Gastroesophageal sphincter (tissue), 4 donors: ENCODE measurements at places on chromosomes 5 and 9.

- no peak for ATAC-seq
Observed at GRCh38 chr5:373710-374602, 52.4 kb downstream of the AHRR start.

GRCh38 chr9:19920401-19920800, 131.6 kb upstream of the SLC24A2 start:
- ATAC-seq: no peak

DNA sequence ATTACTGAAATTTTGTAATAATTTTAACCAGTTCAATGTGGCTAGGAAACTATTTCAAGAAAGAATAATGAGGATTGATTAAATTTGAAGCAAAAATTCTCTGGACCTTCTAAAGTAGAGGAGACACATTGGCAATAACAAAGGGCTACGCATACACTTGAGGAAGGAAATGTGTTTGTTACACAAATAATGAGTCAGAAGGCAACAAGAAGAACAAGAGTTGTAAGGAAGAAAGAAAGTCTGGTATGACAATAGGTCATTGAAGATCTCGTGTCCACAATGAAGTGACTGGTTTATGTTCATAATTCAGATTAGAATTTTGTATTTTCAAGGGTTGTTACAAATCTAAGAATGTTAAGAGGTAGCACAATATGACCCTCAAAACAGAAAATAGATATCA, 25.8 kb downstream of the ST8SIA4 start:
- ATAC-seq: no peak

- ATAC-seq: no peak
Observed at GRCh38 chr9:720239-720881, 121.1 kb upstream of the DMRT1 start.

DNA sequence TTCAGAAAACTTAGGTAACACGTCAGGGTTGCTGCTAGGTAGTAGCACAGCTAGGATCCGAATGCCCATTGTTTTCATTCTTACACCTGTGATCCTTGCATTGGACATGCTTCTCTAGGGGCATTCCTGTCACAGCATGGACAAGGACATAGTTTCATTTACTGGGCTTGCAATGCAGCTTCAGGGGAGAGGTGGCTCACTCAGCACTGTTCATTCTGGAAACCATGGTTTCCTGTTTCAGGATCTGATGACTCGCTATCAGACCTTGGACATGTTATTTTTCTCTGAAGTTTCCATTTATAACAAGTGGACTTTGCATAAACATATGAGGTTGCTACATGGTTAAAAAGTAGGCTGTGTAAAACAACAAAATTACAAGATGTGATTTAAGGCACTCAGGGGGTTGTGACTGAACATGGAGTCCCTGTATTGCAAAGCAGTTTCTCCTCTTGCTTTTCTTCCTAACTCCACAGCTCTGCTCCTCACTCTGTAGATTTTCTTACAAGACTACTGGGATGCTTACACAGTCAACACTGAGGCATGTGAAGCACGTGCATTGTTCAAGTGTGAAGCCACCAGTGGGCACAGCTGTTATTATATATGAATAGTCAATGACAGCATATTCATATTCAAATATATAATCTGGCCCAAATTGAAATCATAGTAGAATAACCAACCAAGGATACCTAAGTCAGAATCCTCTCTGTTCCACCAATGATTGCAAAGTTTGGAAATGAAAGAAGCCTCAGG, 66.1 kb upstream of the STK32A start:
- ATAC-seq: no peak

DNA sequence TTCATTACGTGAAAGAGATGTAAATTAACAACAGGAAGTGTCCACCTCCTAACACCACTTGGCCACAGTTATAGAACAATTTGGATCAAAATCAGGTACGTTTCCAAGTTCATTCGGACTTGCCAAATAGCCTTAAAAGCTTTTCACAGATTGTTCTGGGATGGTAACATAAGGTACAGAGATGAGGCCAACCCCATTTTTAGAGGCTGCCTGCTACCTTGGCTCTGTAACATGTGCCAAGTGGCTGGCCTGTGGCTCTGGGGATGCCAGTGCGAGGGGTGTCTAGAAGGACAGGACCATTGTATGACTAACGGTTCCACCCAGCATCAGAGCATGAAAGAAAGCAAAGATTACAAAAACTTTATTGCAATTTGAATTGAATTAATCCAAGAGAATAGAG, 91.0 kb downstream of the LHFPL2 start:
- ATAC-seq: no peak

DNA sequence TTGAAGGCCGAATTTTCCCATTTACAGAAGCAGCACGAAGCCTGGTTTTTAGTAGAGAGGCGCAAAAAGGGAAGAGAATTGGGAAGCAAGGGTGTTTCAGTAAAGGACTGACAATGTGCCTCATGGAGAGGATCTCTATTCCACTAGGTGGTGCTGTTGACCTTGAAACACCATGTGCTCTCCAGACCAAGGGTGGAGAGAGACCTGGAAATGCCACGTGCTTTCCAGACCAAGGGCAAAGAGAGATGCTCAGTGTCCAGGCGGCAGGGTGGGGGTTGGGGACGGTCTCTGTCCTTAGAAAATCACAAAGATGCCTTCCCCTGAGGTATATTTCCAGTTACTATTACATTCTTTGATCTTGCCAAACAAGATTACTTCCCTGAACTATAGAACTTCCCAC, 425.3 kb downstream of the CSNK1G3 start:
- no peak for ATAC-seq

DNA sequence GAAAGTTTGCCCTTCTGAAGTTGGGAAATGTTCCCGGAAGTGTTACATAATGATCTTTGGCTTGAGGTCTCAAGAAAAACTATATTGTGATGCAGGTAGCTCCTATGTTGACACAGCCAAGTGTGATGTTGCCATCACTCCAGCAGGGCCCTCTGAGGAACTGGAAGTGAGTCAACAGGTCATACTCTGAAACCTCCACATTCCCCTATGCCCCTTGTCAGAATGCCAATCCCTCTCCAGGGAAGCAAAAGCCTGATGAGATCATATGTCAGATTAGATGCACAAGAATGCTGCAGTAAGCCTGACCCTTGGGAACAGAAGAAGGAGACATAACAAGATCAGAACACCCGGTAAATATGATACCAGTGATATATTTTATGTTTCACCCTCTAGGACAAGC, 66.8 kb upstream of the ITGA2 start:
- peak; percentile 55 for ATAC-seq

DNA sequence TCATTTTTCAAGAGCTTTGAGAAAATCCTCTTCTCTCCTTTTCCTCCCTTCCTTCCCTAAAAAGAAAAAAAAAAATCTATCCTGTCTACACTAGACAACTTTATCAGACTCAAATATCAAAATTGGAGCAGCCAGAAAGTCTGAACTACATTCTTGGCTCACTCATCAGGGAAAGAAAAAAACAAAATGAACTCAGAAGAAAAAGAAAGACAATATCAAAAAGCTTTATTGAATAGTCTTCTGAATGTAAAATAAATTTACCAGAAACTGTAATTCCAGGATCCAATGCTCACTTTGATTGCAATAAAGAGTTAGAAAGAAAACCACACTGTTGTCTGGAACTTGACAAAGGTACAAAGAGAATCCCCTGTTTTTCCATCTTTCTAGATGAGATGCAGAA, 507.2 kb upstream of the MPDZ start:
- ATAC-seq: no peak

DNA sequence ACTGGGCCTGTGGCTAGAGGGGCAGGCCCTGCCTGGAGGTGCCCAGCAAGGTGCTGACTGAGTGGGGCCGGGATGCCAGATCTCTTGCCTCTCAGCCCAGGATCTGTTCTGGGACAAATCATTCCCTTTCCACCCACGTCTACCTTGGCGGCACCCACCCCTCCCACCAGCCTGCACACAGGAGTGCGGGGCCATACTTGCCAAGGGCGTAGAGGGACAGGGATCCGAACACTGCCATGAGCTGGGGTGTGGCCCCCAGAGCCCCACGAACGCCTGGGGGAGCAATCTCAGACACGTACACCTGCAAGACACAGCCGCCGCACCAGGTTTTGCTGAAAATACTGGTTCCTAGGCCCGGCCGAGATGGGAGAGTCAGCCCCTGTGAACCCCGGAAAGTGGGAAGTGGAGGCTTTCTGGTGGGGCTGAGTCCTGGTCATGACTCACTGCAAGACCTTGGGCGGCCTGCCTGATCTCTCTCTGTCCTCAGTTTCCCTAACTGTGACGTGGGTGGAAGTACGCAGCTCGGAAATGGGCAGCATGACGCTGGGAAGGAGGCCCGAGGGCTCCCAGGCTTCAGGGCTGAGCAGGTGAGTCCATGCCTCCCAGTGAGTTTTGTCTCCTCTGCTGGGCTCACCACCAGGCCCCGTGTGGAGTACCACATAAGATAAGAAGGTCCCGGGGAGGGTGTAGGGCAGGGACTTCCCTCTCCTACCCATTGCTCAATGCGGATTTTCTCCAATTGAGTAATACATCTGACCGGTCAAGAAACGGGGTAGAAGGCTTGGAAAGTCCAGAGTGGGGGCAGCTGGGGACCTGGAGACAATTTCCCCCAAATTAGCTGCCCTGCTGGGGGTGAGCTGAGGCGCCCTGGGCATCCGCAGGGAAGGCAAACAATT, 2.6 kb downstream of the SLC2A6 start:
- ATAC-seq: no peak

DNA sequence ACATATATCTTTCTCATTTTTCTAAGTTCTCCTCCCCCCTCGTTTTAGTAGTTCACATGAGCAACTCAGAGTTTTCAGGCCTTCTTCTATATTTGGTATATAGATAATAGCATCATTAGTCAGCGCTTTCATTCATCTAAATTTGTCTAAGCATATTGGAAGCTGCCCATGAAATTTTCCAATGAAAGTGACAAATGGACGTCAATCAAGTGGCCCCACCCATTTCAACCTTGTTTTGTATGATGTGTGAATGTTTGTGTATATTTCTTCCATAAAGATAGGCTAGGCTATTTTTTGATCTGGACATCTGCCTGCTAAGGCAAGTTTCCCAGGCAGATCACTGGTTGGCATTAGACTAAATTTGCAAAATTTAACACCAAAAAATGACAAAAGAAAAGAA, 104.0 kb upstream of the SSBP2 start:
- no peak for ATAC-seq

DNA sequence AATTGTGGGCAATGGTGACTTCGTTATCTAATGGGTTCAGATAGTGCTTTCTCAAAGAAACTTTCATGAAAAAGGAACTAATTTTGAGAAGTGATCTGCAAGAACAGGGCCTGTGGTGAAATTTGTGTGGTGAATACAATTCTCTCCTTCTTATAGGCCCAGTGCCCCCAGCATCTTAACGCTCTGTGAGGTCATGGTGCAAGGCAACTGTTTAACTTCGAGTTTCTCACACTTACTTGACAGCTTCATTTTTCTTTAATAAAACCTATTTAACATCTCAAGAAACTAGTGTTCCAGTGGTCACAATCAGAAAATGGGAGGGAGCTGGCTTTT, 69.2 kb downstream of the FAM114A2 start:
- ATAC-seq: no peak

- no peak for ATAC-seq
Observed at GRCh38 chr5:130385656-130386055, 481.4 kb downstream of the CHSY3 start.

GRCh38 chr5:138338411-138339090, 485 bp downstream of the FAM53C start:
- ATAC-seq: no peak

DNA sequence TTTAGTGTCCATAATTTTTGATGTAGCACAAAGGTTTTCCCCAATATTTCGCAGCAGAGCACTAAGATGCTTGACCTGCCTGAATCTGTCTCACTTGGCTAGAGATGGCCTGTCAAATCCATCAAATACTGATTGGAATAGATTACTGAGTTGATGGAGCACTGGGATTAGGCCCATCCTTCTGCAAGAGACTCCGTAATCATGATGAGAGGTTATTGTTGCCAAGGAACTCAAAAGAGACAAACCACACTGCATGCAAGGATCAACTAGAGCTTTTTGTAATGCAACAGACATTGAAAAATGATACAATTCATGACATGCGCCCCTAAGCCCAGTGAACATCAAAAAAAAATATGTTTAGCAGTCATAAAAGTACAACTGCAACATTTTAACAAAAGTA, 585.3 kb upstream of the GRAMD2B start:
- no peak for ATAC-seq

GRCh38 chr9:21326526-21327139, 8.6 kb downstream of the KLHL9 start:
- no peak for ATAC-seq

GRCh38 chr9:73532985-73533384, 381.3 kb downstream of the ANXA1 start:
- no peak for ATAC-seq

GRCh38 chr9:129223551-129224208, 45.6 kb upstream of the IER5L start:
- no peak for ATAC-seq

DNA sequence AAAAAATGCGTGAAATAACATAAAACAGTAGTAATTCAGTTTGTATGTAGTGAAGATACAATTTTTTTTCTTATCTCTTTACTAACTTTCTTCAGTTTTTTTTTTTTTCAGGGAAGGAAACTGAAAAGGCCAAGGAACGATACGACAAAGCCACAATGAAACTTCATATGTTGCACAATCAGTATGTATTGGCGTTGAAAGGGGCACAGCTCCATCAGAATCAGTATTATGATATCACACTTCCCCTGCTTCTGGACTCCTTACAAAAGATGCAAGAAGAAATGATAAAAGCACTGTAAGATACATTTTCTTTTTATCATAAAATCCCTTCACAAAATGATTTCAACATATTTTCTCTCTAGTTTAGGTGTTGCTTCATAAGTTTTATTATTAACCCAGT, 120.0 kb downstream of the FER start:
- ATAC-seq: no peak

GRCh38 chr5:122316656-122317055, 4.6 kb downstream of the SNCAIP start:
- ATAC-seq: no peak

DNA sequence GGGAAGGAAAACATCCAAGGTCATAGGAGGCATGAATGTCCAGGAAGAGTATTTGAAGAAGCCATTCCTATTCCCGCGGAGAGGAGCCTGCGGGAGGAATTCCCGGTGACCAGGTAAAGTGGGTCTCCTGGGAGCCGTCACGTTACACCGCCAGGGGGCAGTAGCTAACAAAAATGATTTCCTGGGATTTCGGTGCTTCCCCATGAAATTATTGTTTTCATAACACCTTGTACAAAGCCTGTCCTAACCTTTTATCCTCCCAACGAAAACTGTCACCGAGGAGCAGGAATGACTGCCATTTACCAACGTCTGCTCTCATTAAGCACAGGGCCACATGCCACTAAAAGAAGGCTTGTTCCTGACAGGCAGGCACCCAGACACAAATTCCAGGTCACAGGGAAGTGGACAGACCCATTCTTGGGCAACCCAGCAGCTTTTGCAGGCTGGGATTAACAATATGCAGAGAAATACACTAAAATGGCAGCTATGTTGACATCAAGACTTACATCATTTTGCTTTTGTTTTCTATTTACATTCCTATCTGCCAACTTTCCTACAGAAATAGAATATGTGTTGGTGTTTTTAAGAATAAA, 41.2 kb upstream of the CTSL start:
- no peak for ATAC-seq

GRCh38 chr9:73200694-73201452, 49.2 kb downstream of the ANXA1 start:
- ATAC-seq: no peak
